H9 (cell line): ENCODE measurements at places on chromosomes 12 and 14. TPM values are rescaled to one million over a fixed set of nuclear protein-coding genes. Genes with fewer than 3 reads are reported as not detected.

DNA sequence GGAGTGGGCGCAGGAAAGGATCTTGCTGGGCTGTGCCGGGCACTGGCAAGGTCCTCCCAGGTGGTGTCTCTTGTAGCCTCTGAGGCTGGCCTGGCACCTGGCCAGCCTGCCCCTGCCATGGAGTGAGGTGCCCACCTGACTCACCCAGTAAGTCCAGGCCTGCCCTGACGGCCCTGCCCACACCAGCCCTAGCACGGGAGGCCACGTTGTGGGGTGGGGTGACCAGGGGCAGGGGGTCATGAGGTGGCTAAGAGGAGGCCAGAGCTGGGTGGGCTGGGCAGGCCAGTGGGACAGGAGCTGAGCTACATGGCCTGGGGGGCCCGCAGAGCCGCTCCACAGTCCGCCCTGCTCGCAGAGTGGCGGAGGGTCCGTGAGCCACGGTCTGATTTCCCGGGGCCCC is 45.4 kb downstream of the KIF26A start:
- no peak for DNase-seq

- no peak for DNase-seq
Measured at GRCh38 chr14:31222834-31223233, 15.2 kb upstream of the HECTD1 start.

- no peak for DNase-seq
Measured at GRCh38 chr12:3191450-3191849, 114.3 kb downstream of the TSPAN9 start.

DNA sequence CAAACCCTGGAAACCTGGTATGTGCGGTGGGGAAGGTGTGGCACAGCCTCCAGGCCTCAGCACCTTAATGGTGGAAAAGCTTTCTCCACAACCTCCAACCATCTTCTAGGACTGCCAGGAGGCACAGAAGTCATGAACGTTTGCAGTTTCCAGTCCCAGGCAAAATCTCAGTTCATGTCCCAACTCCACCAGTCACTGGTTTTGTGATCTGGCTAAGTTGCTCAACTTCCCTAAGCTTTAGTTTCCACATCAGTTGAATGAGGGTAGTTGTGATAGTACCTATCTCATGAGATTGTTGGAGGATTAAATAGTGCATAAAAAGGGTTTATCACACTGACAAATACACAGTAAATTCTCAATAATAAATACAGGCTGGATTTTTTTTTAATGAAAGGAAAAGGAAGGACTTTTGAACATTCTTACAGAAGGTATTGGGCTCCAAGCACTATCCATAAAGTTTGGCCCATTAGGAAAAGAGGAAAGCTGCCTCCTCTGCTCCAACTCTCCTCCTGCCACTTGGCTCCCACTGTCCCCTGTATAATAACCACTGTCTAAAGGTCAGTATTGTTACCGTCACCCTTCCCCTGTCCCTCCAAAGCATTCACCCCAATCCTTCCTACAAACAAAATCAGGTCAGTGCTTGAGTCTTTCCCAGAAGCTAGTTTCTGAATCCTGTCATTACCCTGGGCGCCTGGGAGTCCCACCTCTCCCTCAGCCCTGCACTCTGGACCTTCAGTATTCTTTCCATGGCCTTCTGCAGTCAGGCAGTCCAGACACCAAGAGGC is 6.3 kb downstream of the PCK2 start:
- DNase-seq, result no peak

DNA sequence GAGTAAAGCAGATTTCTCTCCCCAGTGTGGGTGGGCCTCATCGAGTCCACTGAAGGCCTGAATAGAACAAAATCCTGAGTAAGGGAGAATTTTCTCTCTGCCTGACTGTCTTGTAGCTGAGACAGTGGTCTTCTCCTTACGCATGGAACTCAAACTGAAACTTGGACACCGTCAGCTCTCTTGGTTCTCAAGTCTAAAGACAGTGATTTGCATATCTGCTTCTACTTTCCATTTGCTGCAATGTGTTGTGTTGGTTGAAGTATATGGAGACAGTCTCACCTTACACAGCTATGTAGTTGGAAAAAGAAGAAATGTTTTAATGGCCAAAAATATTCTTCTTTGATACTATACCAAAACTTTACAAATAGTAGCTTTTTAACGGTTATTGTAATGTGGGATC is 160.2 kb upstream of the LMNTD1 start:
- no peak for DNase-seq

GRCh38 chr12:53941750-53942149 is 3.1 kb downstream of the HOXC13 start:
- DNase-seq, result no peak

DNA sequence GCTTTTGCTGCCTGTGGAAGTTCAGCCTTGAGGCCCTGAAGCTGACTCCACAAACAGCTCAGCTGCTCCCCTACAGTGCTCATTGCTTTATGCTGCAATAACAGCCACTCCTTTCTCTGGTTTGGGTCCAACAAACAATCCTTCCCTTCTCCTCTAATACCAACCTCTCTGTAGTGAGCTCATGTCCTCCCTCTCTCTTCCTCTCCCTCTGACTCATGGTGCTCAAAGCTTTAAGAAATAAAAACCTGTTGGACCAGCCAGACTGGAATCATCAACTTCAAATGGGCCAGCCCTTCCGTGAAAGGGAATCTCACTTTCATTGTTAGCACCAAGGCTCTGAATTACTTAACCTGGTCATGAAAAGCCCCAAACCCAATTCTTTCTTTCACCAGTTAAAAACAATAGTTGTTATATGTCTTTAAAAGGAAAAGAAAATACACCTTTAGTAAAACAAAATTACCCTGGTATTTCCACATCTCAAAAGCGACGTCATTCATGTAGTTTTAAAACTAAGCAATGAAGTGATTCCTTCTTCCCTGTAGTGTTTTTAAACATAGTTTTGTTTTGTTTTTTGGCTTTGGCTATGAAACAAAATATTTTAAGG is 126.4 kb downstream of the DUSP6 start:
- peak; percentile 65 for DNase-seq

CLEC4C gene
- total RNA-seq, result 0.26 TPM in 2 replicates

DNA sequence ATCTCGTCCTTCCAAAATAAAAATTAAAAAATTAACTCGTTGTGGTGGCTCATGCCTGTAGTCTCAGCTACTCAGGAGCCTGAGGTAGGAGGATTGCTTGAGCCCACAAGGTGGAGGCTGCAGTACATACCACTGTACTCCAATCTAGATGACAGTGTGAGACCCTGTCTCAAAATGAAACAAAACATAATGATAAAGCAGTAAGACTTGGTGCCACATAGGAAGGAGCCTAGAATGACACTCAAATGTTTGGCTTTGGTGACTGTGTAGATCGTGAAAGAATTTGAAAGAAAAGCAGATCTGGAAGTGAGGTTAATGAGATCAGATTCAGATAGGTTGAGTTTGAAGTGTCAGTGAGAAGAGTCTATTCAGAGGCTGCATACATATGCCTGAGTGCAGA is 150.1 kb upstream of the ATP2B1 start:
- no peak for DNase-seq

DNA sequence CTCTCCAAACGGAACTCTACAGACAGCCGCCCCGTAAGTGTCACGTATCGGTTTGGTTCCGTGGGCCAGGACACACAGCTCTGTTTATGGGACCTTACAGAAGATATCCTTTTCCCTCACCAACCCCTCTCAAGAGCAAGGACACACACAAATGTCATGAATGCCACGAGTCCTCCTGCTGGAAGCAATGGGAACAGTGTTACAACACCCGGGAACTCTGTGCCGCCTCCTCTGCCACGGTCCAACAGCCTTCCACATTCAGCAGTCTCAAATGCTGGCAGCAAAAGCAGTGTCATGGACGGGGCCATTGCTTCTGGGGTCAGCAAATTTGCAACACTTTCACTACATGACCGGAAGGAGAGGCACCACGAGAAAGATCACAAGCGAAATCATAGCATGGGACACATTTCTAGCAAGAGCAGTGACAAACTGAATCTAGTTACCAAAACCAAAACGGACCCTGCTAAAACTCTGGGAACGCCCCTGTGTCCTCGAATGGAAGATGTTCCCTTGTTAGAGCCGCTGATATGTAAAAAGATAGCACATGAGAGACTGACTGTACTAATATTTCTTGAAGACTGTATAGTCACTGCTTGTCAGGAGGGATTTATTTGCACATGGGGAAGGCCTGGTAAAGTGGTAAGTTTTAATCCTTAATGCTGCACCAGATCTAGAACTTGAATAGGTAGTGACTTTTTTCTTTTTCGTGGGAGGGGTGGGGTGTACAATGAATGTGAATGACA is 69.7 kb downstream of the WDR20 start:
- no peak for DNase-seq

GRCh38 chr14:93528884-93529558 is 98.3 kb downstream of the UNC79 start:
- no peak for DNase-seq

EIF2B1 gene
- 55.7 and 59.8 TPM in 2 replicates for total RNA-seq

MUCL1 gene
- total RNA-seq, result not detected in 2 replicates

GRCh38 chr14:101350021-101350420 is 211.3 kb upstream of the DIO3 start:
- DNase-seq, result no peak

GRCh38 chr12:113416091-113416754 is 6.0 kb upstream of the SDSL start:
- no peak for DNase-seq

- DNase-seq, result no peak
Measured at GRCh38 chr12:103956509-103957027, 9.1 kb upstream of the TDG start.

CLEC14A gene
- total RNA-seq, result not detected in 2 replicates

DNA sequence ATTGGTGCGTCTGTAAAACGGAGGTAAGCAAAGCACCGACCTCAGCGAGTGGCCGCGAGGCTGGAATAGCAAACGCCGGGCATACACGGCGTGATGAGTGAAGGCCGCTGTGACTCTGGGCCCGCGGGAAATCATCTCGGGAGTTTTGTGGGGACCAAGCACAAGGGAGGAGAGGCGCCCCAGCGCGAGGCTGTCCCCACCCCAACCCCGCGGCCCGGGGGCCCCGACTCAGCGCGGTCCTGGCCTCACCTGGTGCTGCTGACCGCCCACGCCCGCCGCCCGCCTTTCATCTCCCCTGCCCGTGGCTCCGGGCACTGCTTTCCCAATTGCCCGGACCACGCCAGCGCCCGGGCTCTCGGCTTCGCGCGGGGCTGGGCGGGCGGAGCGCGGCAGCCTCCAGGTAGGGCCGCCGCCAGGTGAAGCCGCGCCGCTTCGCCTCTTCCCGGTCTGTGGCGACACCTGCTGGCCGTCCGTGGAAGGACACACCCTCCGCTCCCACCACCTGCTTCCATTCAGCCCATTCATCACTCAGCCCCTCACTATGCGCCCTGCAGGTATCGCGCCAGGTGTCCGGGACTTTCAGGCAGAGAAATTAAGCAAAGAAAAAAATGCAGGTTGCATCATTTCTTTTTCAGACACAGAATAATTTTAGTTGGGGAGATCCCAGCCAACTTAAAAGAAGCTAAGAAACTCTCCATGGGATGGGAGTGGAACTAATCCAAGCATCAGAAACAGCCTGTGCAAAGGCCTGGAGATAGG is 360.4 kb downstream of the MED13L start:
- DNase-seq, result peak; percentile 91

PLEK2 gene
- not detected in 2 replicates for total RNA-seq

- no peak for DNase-seq
Measured at GRCh38 chr14:96274122-96274521, 18.1 kb downstream of the BDKRB1 start.

DNA sequence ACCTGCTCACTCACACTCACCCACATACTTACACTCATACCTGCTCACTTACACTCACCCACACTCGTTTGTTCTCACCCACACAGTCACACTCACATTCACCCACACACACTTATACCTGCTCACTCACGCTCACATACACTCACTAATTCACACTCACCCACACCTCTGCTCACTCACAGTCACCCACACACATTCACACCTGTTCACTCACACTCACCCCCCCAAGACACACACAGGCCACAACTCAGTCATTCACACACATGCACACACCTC is 436.2 kb downstream of the BCL11B start:
- DNase-seq, result peak; percentile 13

- DNase-seq, result no peak
Measured at GRCh38 chr14:44468771-44469170, 38.3 kb downstream of the FSCB start.

DNA sequence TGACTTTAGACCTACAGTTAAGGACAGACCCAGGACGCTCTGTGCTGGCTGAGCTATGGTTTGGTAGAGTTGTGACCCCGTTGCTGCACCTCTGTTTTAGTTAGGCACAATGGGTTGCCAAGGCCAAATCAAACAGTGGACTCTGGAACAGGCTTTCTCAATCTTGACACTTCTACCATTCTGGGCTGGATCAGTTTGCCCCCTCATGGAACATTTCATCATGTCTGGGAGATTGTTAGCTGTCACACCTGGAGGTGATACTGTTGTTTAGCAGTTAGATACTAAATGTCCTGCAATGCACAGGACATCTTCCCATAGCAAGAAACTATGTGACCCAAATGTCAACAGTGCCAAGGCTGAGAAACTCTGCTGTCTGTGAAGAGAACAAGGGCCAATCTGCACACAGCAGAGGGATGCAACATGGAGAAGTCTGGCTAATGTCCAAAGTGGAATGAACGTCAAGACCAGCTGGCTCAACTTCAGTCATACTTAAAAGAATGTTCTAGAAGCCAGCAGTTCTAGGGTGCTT is 65.6 kb upstream of the DICER1 start:
- no peak for DNase-seq

DNA sequence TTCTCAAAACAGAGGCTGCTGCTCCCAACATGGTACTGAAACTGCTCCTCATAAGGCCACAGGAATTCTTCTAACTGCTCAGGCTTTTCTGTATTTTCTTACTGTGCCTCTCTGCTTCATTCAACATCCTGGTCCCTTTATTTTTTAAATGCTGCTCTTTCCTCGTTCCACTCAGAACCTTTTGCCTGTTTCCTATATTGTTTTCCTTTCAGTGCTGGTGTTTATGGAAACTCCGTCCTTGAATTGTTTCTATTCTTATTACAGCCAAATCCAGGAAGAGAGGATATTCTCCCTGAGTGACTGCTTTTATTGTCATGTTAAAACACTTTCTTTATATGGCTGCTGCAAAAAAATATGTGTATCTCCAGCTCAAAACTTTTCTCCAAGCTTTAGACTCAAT is 173.0 kb upstream of the E2F7 start:
- no peak for DNase-seq

SLCO1B1 gene
- 0.09 and 0.31 TPM in 2 replicates for total RNA-seq

DNA sequence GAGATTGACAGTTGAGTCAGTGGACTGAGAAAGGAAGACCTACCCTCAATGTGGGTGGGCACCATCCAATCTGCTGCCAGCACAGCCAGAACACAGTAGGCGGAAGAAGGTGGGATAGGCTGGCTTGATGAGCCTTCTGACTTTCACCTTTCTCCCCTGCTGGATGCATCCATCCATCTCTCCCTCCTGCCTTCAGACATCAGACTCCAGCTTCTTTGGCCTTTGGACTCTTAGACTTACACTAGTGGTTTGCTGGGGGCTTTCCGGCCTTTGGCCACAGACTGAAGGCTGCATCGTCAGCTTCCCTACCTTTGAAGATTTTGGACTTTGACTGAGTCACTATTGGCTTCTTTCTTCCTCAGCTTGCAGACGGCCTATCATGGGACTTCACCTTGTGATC is 456.5 kb upstream of the MIS18BP1 start:
- DNase-seq, result no peak

GRCh38 chr14:103576371-103577024 is 13.7 kb downstream of the COA8 start:
- peak; percentile 58 for DNase-seq

- DNase-seq, result no peak
Measured at GRCh38 chr14:31229009-31229408, 21.4 kb upstream of the HECTD1 start.

NXPH4 gene
- total RNA-seq, result 2.1 and 2.8 TPM in 2 replicates
